AG09309 (cell line): ENCODE measurements at places on chromosomes 11 and 22.

DNA sequence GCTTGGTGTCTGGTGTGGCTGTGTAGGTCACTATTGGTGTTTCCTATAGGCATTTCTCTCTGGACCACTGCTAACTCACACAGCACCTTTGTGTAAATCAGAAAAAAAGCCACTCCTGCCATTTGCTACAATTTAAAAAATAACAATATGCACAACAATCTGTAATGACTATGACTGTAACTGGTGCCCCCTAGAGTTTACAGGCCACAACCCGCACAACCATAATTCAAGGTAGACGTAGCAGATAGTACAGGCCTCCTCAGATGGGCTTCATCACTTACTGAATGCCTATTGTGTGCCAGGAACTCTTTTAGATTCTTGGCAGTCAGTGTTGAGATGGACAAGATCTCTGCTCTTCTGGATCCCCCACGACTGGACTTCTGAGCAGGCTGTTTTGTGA, 47.7 kb downstream of the SYT9 start:
- no peak for DNase-seq

- no peak for DNase-seq
Observed at GRCh38 chr11:57348636-57349313, 10.6 kb downstream of the P2RX3 start.

- DNase-seq = no peak
Observed at GRCh38 chr11:123260511-123261211, 65.6 kb upstream of the CLMP start.

- no peak for DNase-seq
Observed at GRCh38 chr22:50425179-50425916, 49.5 kb downstream of the SBF1 start.

DNA sequence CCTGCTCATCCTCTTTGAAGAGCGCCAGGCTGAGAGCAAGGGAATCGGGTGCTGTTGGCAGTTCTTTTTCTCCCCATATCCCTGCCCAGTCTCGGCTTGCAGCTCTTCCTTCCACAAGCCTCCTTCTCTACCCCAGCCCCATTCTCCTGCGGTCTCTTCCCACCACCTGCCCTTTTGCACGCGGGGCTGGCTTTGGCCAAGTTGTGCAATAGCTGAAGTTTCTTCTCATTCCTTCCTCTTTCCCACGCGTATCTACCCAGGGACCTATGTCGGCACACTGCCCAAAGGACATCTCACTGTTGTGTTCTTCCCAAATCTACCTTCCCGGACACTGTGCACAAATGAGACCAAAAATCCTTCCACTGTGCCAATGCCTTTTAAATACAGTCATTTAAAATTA, 22.3 kb upstream of the HTR3A start:
- DNase-seq = no peak

- DNase-seq = no peak
Observed at GRCh38 chr11:126996036-126996804, 4.3 kb downstream of the KIRREL3 start.

DNA sequence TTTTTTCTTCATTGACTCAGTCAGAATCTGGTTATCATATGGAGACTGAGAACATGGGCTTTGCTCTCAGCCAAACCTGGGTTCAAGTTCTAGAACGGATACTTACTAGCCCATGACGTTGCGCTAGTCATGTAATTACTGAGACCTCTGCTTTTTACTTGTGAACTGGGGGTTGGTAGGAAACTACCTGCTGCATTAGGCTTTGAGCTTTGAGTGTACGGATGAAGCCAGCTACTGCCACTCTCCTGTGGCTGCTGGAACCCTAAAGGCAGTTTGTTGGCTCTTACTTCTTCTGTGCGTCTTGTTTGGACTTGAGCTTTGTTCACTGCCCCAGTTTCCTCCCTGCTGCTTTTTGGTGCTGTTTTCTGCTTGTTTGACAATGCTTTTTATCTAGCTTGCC, 18.1 kb downstream of the PPP6R2 start:
- no peak for DNase-seq

- no peak for DNase-seq
Observed at GRCh38 chr11:8011371-8011770, 24.2 kb downstream of the EIF3F start.

DNA sequence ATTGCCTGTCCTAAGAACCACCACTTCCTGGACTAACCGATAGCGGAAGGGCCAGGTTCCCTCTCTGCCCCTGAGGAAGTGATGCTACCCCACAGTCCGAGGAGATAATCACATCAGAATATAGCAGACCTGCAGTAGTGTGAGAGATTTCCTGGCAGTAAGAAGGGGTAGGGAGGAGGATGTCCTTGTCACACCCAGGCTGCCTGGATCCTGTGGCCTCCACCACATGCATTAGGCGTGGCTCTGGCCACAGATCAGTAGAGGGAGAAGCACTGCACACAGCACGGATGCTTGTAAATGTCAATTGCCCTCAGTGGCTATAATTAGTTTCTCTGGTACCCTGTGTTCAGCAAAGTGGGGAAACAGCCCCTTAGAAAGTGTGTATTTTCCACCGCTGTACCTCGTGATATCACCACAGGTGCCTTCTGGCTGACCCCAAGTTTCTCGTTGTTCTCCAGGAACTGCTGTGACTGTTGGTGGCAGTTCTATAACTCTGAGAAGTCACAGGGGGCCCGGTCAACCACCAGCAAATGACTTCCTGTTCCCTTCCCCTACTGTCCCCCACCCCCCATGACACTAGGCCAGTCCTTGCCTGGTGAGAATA, 61.8 kb downstream of the UBASH3B start:
- DNase-seq = no peak

- no peak for DNase-seq
Observed at GRCh38 chr22:24290459-24290858, 19.8 kb downstream of the SPECC1L start.

GRCh38 chr11:117822074-117823033, 2.2 kb downstream of the FXYD2 start:
- no peak for DNase-seq

- no peak for DNase-seq
Observed at GRCh38 chr22:33044112-33044511, 14.1 kb downstream of the SYN3 start.

DNA sequence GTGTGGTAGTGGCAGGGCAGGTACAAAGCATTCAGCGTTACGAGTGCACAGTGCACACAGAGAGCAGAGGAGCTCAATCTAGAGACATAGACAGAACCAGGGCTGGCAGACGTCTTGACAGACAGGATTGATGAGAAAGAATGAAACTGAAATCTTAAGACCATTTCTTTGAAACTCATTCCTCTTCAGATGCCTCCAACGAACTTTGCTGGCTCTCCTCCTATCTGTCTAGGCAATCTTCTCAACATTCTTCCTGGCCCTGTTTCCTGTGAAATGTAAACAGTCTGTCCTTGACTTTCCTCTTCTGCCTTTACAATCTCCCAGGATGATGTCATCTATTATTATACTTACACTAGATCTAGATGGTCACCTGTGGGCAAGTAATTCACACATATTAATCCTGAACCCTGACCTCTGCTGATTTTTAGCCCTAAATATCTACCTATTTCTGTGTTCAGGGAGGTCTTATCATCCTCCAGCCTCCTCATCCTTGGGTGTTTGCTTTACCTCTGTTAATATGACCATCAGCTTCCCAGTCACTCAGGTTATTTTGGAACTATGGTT, 119.5 kb downstream of the ENTHD1 start:
- DNase-seq = no peak

DNA sequence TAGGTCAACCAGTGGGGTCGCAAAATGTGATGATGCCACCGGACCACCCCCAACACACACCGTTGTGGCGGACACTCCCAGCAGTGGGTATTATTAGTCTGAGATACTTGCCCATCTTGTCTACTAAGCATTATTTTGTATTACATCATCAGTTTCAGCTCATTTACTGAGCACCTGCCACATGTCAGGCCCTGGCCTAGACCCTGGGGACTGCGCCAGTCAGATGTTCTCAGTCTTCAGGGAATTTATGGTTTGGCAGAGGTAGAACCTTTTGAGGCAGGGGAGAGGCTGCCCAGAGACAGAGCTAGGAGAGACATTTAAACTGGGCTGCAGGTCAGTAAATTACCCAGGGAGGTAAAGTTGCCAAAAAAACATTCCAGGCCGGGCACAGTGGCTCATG, 43.1 kb upstream of the GCAT start:
- no peak for DNase-seq

DNA sequence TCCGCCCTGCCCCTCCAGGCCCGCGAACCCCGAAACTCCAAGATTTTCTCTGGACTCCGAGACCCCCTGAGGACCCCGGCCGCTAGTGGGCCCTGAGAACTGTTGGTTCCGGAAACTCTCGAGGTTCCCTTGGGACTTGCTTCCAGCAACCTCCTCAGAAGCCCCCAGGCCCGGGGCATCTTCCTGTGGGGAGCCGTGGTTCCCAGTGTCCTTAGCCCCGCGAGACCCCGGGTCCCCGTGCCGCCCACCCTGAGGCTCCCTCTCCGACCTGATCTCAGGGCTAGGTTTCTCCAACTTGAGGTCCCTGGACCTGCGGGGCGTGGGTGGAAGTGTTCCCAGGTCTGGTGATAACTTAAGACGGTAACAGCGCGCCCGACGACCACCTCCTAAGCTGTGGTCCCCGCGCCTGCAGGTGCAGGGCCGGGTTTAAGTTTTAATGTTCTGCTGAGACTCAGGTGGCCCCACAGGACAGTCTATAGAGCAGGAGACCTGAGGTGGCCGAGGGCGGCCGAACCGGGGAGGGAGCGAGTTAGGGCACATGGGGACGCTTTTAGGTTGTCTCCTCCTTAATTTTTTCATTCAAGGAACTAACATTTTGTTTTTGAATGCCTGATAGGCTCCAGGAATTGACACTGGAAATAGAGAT, 720 bp downstream of the FAM118A start:
- DNase-seq = no peak

DNA sequence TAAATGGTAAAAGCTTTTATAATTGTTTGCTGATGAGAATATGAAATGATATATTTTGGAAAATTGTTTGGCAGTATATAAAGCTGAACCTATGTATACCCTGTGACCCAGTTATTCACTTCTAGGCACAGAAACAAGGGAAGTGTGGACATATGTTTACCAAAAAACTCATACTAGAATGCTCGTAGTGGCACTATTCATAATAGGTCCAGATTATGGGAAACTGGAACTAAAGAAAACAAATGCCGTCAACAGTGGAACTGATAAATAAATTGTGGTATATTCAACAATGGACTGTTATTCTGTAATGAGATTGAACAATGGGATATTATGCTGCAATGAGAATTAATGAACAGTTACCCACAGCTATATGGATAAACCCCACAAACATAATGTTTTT, 32.8 kb downstream of the CSTPP1 start:
- no peak for DNase-seq

DNA sequence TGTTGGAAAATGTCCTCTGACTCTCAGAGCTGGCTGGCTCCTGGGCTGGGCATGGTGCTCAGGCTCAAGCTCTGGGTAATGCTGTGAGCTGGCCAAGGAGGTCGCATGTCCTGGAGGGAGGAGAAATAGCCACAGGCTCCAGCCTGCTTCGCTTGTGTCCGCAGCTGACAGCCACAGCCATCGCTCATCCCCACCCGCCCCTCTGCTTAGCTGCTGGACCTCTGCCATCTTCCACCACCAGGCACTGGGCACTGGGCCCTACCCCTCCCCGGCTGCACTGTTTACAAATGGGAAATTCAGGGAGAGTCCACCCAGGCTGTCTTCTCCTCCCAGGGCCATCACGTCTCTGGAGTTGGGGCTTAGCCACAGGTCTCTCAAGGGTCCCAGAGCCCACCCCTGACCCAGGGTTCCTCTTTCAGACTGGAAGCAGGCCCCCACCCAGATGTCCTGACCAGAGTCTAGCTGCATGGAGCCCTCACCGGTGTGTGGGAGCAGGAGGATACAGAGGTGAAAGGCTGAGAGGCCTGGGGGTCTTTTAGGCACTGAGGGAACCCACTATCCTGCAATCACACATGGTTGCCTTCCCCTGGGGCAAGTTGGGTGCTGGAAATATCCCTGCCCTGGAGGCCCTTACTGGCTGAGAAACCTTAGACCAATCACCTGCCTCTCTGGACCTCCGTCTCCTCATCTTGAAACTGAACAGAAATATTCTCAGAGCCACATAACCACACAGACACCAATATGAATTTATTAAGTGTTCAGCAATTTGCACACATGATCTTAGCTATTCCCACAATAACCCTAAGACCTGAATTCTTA, 62.7 kb downstream of the CD82 start:
- DNase-seq = no peak

DNA sequence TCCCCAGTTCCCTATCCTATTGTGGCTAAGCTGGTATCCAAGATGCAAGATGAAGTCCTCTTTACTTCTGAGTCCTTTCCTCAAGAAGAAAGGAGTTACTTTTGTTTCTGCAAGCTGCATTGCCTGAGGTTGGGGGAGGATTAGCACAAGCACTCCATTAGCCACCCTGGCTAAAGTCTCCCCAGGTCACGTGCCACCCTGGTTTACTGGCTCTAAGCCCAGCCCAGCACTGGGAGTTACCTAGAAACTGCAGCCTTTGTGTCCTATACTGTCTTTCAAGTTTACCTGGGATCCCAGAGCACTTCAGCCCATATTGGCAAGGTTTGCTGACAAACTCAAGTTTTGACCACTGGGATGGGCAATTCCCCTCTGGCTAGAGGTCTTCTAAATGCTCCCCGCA, 78.4 kb upstream of the DBX1 start:
- no peak for DNase-seq

DNA sequence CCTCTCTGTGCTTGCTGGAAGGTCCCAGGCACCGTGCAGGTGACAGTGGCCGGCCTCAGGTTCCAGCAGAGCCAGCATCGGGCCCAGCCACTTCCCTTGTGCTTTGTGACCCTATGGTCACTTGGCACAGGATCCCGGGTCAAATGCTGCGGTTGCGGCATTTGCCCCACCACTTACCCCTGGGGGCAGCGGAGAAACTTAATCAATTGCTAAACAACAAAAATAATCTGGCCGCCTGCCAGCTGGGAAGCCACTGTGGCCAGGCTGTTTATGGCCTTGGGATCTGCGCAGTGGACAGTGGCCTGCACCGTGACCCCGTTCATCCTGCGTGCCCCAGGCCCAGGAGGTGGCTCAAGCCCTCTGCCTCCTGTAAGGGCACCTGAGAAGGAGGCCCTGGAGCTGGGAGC, 65.0 kb downstream of the LRP5 start:
- DNase-seq = no peak

DNA sequence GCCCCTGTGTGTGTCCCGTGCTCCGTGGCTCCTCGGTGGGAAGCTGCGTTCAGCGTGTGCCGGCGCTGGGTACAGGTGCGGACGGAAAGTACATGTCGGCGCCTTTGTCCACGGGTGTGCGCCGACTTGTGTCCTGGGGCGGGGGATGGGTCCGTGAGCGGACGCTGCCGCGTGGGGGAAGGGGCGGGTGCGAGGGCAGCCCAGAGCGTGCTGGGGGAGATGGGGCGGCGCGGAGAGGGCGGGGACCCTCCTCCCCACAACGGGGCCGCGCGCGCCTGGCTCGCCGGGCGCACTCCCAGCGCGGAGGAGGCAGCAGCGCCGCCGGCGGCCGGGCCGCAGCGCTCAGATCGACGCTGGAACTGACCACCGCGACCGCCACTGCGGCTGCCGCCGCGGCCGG, 33.6 kb upstream of the RELT start:
- no peak for DNase-seq

- no peak for DNase-seq
Observed at GRCh38 chr22:49633010-49633324, 194.7 kb downstream of the BRD1 start.
